ENCODE measurements at places on chromosomes 2 and 18. TPM values are rescaled to one million over a fixed set of nuclear protein-coding genes. Genes with fewer than 3 reads are reported as not detected.

The TDRD15 gene
- not detected for total RNA-seq

The FNDC4 gene
- 321 TPM for total RNA-seq

The GKN1 gene
- not detected for total RNA-seq

The REG3A gene
- not detected for total RNA-seq

The AMER3 gene
- total RNA-seq: 0.83 TPM

The LYG2 gene
- not detected for total RNA-seq

The BCL2L11 gene
- 19.8 TPM for total RNA-seq

The LYPD6B gene
- not detected for total RNA-seq

The GKN2 gene
- total RNA-seq: not detected

The GLI2 gene
- total RNA-seq: 0.78 TPM

- no peak for DNase-seq
- H3K4me3 ChIP-seq: no peak overlapping the region
- H3K27me3 ChIP-seq: no peaks in the 10 kb centered on the region
- no peaks in the 10 kb centered on the region for H3K4me1 ChIP-seq
- no peak overlapping the region for H3K27ac ChIP-seq
- H3K36me3 ChIP-seq: no peaks in the 10 kb centered on the region
Measured at GRCh38 chr2:186913870-186914269, 64.9 kb upstream of the ZSWIM2 start.

DNA sequence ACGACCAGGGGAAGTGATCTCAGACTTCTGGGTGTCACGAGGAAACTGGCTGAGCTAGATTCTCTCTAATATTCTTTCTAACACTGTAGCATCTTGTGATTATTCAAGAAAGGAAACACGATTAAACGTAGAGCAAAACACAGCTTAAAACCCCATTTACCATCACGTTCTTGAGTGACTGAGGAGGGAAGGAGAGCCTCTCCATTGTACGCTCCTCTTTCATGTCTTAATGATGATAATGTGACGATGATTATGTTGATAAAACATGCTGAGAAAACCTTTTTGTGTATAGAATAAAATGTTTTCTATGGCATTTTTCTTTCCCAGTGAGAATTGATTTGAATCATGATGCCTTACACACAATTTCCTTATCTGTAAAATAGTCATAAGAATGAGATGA lies 705.6 kb upstream of the ID2 start:
- H3K4me3 ChIP-seq: no peak overlapping the region
- no peak for DNase-seq
- no peak overlapping the region for H3K27ac ChIP-seq
- H3K36me3 ChIP-seq: no peaks in the 10 kb centered on the region
- H3K27me3 ChIP-seq: no peaks in the 10 kb centered on the region

- no peaks in the 10 kb centered on the region for H3K36me3 ChIP-seq
- H3K4me1 ChIP-seq: peaks cover 17% of the 10 kb centered on the region
- DNase-seq: peak; percentile 21
- no peak overlapping the region for H3K4me3 ChIP-seq
Measured at GRCh38 chr18:34661464-34662087, 48.5 kb upstream of the DTNA start.

DNA sequence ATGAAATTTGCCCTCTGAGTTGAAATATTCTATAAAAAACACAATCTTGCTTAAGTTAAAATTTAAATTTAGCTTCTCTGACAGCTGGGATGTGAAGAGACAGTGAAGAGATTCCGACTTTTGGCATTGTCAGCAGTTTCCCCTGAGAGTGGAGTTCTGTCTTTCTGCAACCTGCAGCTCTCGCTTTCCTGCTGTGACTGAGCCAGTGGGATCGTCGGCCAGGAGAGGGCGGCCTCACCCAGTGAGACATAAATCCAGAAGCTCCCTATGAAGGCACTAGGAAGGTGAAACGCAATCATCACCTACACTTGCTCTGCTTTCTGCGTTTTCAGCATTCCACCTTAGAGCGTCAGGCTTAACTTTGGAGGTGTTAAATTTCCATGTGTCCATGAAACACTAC lies 75.4 kb upstream of the HNMT start:
- DNase-seq: peak; percentile 23
- H3K27ac ChIP-seq: no peak overlapping the region

GRCh38 chr2:129673847-129674711 lies 305.4 kb upstream of the RAB6C start:
- no peaks in the 10 kb centered on the region for H3K27me3 ChIP-seq
- no peak overlapping the region for H3K4me3 ChIP-seq
- no peaks in the 10 kb centered on the region for H3K36me3 ChIP-seq
- H3K4me1 ChIP-seq: no peaks in the 10 kb centered on the region

DNA sequence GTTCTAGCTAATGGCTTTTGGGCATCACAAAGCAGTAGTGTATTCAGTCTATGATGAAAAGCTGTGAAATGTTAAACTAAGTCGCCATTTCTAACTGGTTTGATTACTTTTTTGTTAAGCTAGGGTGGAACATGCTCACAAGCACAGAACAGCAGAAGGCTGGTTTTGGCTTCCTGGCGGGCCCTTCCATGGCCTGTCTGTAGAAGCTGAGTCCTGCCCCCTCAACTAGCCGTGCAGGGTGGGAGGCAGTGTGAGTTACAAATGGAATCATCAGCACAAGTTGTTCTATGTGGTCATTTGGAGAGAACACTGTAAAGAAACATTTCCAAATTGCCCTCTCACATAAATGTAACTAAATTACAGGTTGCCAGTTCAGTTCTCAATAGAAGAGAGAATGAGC lies 290.8 kb downstream of the ALPK2 start:
- no peaks in the 10 kb centered on the region for H3K4me1 ChIP-seq
- no peaks in the 10 kb centered on the region for H3K36me3 ChIP-seq
- H3K27ac ChIP-seq: peak overlapping the region; percentile 70
- H3K4me3 ChIP-seq: no peak overlapping the region
- H3K27me3 ChIP-seq: no peaks in the 10 kb centered on the region
- no peak for DNase-seq

GRCh38 chr18:9861933-9862332 lies 23.8 kb upstream of the TXNDC2 start:
- peaks cover 17% of the 10 kb centered on the region for H3K4me1 ChIP-seq
- H3K27me3 ChIP-seq: no peaks in the 10 kb centered on the region
- no peak overlapping the region for H3K4me3 ChIP-seq
- peaks cover 18% of the 10 kb centered on the region for H3K36me3 ChIP-seq
- peak overlapping the region; percentile 53 for H3K27ac ChIP-seq

GRCh38 chr2:105959357-105959756 lies 214.6 kb downstream of the NCK2 start:
- no peak overlapping the region for H3K4me3 ChIP-seq
- no peaks in the 10 kb centered on the region for H3K27me3 ChIP-seq
- H3K36me3 ChIP-seq: no peaks in the 10 kb centered on the region
- no peaks in the 10 kb centered on the region for H3K4me1 ChIP-seq
- H3K27ac ChIP-seq: no peak overlapping the region

DNA sequence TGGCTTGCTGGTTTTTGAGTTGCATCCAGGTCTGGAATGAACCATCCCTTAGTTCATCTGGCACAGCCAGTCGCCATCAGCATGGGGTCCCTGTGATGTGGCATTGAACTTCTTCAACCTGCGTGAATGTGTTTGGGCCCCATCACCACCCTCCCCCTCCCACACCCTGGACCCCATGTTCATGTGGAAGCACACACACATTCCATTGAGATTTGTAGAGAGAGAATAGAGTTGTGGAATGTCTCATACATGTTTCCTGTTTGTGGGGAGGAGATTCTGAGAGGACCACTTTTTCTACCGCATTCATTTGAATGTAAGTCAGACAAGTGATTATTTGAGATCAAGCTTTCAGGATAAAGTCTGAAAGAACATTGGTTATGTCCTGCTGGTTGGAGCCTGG lies 117.6 kb upstream of the EML6 start:
- H3K4me3 ChIP-seq: no peak overlapping the region
- H3K27me3 ChIP-seq: no peaks in the 10 kb centered on the region
- H3K36me3 ChIP-seq: no peaks in the 10 kb centered on the region
- H3K4me1 ChIP-seq: peaks cover 48% of the 10 kb centered on the region

DNA sequence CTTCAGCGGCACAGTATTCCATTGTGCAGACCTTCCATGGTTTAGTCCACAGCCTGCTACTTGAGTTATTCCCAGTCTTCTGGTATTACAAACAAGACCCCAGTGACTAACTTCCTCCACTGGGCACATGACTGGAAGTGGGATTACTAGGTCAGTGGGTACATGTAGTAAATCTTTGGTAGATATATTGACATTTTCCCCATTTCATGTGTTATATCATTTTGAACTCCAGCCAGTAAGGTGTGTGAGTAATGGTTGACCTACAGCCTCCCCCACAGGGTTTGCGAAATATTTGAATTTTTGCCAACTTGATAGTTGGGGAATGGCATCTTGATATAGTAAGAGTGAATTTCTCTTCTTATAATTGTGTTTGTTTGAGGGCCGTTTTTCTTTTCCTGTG lies 58.8 kb downstream of the RNF144A start:
- H3K36me3 ChIP-seq: no peaks in the 10 kb centered on the region
- H3K27me3 ChIP-seq: no peaks in the 10 kb centered on the region
- peak; percentile 45 for DNase-seq
- no peak overlapping the region for H3K4me3 ChIP-seq
- peaks cover 10% of the 10 kb centered on the region for H3K4me1 ChIP-seq

DNA sequence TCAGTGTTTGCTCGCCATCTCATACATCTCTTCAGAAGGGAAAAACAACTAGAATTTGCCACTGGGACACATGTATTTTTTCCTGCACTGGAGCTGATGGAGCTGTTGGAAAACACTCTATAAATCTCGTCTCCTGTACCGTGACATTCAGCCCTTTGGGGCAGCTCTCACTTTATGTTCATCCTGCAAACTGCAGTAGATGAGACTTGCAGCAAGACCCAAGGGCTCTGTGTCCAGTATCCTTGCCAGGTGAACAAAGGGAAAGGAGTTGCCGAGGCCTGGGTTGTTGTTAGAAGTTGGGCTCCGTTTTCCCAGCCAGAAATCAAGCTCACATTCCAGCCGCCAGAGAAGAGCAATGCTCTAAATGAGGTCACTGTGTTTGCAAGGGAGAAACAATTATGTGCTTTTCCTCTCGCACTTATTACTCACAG lies 285.1 kb downstream of the SLC4A3 start:
- no peak overlapping the region for H3K27ac ChIP-seq
- H3K4me3 ChIP-seq: no peak overlapping the region
- no peaks in the 10 kb centered on the region for H3K36me3 ChIP-seq
- H3K27me3 ChIP-seq: no peaks in the 10 kb centered on the region
- no peaks in the 10 kb centered on the region for H3K4me1 ChIP-seq
- DNase-seq: no peak

DNA sequence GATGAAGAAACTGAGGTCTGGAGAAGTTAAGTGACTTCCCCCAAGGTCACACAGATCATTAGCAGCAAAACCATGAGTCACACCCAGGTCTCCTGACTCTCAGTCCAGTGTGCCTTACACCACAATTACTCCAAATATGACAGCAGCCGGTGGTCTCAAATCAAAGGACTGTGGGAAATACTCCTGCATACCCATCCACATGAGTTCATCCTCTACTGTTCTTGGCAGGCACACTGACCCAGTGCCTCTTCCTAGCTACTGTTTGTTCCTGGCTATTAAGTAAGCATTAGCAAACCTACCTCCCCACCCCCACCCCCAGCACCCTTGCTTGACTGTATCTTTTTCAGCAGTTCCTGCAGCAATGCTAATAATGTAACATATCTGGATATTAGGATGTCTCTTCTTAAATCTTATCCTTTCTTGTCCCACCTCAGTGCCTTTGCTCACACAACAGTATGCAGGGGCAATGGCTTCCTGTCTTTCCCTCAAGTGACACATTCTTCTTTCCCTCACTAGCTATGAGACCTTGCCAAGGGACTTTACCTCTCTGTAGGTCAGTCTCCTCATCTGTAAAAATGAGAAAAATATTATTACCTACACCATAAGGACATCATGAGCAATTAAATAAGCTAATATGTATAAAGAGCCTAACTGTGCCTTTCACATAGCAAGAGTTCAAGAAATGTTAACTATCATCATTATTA lies 46.2 kb downstream of the FAM98A start:
- H3K4me3 ChIP-seq: no peak overlapping the region
- DNase-seq: peak; percentile 12
- no peaks in the 10 kb centered on the region for H3K27me3 ChIP-seq
- no peaks in the 10 kb centered on the region for H3K36me3 ChIP-seq

- no peaks in the 10 kb centered on the region for H3K4me1 ChIP-seq
- H3K27ac ChIP-seq: no peak overlapping the region
- H3K36me3 ChIP-seq: no peaks in the 10 kb centered on the region
- no peak for DNase-seq
- no peak overlapping the region for H3K4me3 ChIP-seq
Measured at GRCh38 chr18:34431042-34431441, 206.3 kb upstream of the NOL4 start.

- no peaks in the 10 kb centered on the region for H3K36me3 ChIP-seq
- no peak overlapping the region for H3K4me3 ChIP-seq
- DNase-seq: peak; percentile 64
- H3K27ac ChIP-seq: no peak overlapping the region
Measured at GRCh38 chr2:190876631-190877030, 4.0 kb upstream of the GLS start.

- H3K36me3 ChIP-seq: no peaks in the 10 kb centered on the region
- no peaks in the 10 kb centered on the region for H3K4me1 ChIP-seq
- H3K27me3 ChIP-seq: no peaks in the 10 kb centered on the region
- no peak for DNase-seq
- H3K27ac ChIP-seq: no peak overlapping the region
Measured at GRCh38 chr2:10180229-10180628, 57.7 kb downstream of the RRM2 start.

- H3K36me3 ChIP-seq: no peaks in the 10 kb centered on the region
- no peak overlapping the region for H3K27ac ChIP-seq
- peak; percentile 85 for DNase-seq
- H3K4me1 ChIP-seq: no peaks in the 10 kb centered on the region
- no peaks in the 10 kb centered on the region for H3K27me3 ChIP-seq
Measured at GRCh38 chr18:3321133-3321812, 59.3 kb downstream of the MYL12B start.

- no peaks in the 10 kb centered on the region for H3K36me3 ChIP-seq
- H3K4me1 ChIP-seq: no peaks in the 10 kb centered on the region
- no peak for DNase-seq
- H3K27ac ChIP-seq: no peak overlapping the region
Measured at GRCh38 chr2:233479616-233480489, 86.7 kb downstream of the USP40 start.

- H3K4me3 ChIP-seq: no peak overlapping the region
- no peaks in the 10 kb centered on the region for H3K36me3 ChIP-seq
- H3K4me1 ChIP-seq: peaks cover 28% of the 10 kb centered on the region
- no peak for DNase-seq
- no peak overlapping the region for H3K27ac ChIP-seq
Measured at GRCh38 chr2:48452108-48452507, 77.8 kb upstream of the STON1 start.

- H3K27me3 ChIP-seq: no peaks in the 10 kb centered on the region
- no peaks in the 10 kb centered on the region for H3K4me1 ChIP-seq
- no peak for DNase-seq
- H3K4me3 ChIP-seq: no peak overlapping the region
- H3K27ac ChIP-seq: no peak overlapping the region
Measured at GRCh38 chr2:37011130-37011529, 44.8 kb upstream of the STRN start.

DNA sequence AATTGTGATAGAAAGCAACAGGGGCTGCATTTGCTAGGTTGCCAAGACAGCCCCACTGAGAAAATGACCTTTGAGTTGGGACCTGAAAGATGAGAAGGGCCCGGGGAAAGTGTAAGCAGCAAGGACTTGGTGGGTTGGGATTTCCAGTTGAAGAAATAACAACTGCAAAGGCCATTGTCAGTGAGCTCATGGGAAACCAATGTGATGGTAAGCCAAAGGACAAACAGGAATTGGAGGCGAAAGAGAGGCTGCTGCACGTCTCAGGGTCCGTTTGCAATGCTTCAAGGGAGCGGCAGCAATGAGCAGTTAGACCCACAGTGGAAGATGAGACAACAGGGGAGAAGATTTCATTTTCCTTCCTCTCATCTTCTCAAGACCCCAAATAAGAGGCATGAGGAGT lies 51.5 kb upstream of the RGPD4 start:
- H3K4me3 ChIP-seq: no peak overlapping the region
- no peak overlapping the region for H3K27ac ChIP-seq

Data from adrenal gland (tissue), 19 donors.